ENCODE measurements at places on chromosomes 7 and 10.

DNA sequence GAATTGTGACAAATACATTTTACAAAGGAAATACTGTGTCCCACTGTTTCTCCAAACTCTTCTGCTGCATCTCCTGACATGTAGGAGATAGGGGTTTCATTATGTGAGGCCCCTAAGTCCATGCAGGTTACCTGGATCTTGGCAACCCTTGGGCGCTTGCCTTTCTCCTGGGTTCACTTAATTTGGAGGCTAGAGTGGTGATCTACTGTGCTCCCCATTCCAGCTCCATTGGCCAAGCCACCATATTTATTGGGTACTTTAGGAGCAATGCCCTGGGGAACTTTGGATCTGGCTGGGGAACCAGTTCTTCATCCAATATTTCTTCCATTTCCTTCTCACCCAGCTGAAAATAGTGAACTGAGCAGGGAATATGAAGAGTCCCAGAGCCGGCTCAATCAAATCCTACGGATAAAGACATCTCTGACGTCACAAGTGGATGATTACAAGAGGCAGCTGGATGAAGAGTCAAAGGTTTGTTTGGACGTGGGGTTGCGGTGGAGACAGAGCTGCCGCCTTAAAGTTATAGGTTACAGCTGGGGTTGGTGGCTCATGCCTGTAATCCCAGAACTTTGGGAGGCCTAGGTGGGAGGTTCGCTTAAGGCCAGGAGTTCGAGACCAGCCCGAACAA lies 18.5 kb downstream of the MYH16 start:
- no peak for DNase-seq

- DNase-seq: no peak
These were observed 63.3 kb downstream of the MDFIC start for GRCh38 chr7:114985116-114985715.

DNA sequence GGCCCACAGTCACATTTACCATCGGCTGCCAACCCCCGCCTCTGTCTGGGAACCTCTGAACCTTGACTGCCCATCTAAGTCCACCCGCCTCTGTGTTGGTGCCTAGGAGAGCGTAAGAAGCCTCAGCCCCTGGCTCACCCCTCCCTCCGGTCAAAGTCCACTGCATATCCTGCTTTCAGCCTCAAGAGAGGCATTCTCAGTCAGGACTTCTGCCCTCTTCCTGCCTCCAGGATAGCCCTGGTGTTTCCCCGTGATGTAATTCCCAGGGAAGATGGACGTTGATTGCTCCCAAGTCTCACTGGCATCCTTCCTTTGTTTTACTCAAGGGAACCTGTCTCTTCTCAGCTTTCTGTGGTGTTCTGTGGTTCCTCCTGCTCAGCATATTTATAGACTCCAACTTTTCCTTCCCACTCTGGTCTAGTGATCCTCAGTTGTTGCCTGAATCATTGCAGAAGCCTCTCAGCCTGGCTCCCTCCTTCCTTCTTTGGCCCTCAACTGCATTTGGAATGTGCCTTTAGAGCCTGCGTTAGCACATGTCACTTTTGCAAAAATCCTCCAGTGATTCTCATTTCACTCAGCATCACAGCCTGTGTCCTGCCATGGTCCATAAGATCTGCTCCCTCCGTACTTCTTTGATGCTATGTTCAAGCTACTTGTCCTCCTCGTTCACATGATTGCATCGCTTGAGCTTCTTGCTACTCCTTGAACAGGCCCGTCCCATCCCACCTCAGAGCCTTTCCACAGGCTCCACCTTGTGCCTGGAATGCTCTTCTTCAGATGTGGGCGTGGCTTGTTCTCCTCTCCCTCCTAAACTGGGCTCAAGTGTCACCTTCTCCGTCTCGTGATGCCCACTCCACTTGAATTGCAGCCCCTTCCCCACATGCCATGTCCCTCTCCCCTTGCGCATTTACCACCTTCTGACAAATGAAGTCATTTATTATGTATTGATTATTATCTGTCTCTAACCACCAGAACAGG lies 124.2 kb downstream of the PLPP4 start:
- no peak for DNase-seq

DNA sequence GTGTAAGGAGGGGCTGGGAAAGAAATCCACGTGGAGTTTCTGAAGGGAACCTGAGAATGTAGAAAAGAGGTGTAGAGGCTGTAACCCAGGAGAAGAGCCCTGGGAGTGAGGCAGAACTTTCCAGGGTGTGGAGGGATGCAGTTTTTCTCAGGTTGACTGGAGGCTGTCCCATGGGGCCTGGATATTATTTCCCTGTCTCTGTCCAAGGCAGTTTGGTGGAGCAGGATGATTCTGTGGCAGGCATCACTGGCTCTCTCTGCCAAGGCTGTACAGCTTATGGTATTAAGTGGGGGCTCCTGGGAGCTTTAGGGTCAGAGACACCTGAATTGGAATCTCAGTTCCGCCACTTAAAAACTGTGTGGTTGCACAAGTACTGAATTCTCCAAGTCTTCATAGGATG lies 81.6 kb downstream of the CHN2 start:
- DNase-seq: no peak

DNA sequence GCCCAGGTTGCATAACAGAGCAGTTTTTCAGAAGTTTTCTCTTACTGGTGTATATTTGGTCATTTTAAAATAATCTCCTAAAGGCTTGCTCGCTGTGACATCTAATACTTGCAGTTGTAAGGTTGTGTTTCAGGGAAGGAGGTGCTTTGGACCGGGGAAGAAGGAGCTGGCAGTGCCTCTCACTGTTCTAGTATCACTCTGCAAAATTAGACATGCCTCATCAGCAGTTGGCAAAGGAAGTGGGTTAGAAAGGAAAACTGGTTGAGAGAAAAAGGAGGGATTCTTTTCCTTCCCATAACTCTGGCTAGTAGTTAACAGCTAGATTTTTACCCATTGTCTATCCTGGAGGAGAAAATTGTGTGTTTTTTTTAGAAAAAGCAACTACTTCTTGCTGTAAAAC lies 34.8 kb downstream of the CUL1 start:
- DNase-seq: no peak

DNA sequence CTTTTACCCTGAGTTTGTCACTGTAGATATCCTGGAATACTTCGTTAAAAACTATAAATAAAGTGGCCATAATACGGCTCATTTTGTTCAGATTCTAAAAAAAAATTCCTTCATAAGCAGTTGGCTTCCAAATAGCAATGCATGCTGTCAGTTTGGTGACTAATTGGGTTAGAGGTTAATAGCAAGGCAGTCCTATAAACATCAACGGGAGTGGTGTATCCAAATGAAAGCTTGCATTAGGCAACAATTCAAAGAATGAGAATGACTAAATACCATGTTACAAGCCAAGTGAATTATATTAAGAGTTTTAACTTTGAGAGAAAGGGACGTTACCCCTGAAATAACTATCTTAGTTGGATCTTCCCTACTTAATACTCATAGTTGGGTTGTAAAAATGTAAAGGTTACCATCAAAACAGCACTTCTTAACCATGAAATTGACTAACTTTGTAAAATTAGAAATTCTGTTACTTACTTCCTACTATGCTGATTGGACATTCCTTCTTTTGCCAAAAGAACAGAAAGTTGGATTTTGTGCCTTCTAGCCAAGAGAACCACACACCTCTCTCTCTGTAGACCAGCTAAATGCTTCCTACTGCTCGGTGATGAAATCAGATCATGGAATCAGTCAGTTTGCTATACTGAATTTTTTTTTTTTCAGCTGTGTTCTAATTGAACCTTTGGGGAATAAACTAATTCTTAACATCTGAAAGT lies 98.0 kb downstream of the KAT6B start:
- DNase-seq: no peak

DNA sequence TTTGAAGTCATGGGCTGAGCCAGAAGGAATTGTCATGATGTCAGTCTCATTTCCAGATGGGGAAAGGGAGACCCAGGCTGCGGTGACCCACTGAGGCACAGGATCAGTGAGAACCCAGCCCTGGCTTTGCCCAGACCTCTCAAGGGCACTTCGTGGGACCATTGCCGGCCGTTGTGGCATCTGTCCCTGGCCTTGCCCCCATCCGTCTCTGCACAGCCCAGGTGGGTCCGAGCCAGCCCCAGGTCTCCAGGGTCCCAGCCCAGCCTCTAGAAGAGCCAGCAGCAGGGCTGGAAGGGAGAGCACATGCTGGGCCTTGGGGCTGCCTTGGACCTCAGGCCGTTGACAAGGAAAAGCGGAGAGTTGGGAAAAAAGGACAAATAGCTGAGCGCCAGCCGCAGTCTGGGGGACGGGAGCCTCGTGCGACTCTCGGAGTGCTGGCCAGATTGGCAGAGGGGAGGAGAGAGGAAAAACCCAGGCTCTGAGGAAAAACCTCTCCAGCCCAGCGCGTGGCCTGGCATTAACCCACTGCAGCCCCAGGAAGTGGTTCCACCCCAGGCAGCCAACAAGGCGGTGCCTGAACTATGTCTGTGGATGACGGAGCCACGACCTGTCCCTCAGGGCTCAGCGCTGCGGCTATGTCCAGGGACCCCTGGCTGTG lies 30.2 kb downstream of the GRIFIN start:
- DNase-seq: no peak

- no peak for DNase-seq
These were observed 11.9 kb downstream of the RNF216 start for GRCh38 chr7:5769571-5769970.

GRCh38 chr7:156074084-156074483 lies 261.8 kb upstream of the SHH start:
- DNase-seq: no peak

DNA sequence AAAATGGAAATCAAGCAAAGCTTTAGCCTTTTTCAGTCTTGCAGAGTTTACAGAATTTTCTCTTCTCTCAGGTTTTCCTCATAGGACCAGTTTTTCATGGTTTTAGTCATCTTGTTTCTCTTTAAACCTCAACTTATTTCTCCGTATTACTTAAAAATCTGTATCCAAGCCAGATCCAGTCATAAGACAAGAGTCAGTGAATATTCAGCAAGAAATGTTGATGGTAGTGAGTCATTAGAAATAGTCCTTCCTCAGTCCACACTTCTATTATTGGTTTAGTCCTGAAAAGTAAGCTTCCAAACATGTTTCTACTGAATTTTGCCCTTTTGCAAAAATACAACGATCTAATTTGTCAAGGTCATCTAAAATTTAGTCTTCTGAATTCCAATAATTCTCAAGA lies 107.0 kb downstream of the VIM start:
- no peak for DNase-seq

GRCh38 chr10:22643775-22644174 lies 70.6 kb downstream of the PIP4K2A start:
- DNase-seq: no peak

GRCh38 chr7:155300641-155301452 lies 3.2 kb downstream of the INSIG1 start:
- no peak for DNase-seq

GRCh38 chr7:110177463-110177862 lies 913.5 kb upstream of the LRRN3 start:
- DNase-seq: no peak

DNA sequence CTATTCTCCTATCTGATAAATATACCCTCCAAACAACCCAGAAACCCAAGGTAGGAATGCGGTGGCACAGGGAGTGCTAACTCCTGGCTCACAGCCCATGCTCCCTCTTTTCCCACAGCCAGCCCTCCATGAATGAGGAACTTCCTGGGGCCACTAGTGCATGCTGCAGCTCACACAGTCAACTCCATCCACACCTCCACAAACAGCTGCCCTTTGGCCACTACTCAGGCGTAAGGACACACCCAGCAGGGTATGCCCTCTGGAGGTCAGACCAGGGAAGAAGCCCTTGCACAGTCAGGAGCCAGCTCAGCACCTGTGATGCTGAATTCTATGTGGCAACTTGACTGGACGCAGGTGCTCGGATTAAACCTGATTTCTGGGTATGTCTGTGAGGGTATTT lies 85.2 kb upstream of the PIK3CG start:
- DNase-seq: no peak

GRCh38 chr10:21495002-21495751 lies 30.3 kb downstream of the SKIDA1 start:
- no peak for DNase-seq

- DNase-seq: no peak
These were observed 1.8 kb upstream of the RADIL start for GRCh38 chr7:4885317-4885807.

GRCh38 chr7:28686418-28686800 lies 271.7 kb downstream of the TRIL start:
- no peak for DNase-seq

DNA sequence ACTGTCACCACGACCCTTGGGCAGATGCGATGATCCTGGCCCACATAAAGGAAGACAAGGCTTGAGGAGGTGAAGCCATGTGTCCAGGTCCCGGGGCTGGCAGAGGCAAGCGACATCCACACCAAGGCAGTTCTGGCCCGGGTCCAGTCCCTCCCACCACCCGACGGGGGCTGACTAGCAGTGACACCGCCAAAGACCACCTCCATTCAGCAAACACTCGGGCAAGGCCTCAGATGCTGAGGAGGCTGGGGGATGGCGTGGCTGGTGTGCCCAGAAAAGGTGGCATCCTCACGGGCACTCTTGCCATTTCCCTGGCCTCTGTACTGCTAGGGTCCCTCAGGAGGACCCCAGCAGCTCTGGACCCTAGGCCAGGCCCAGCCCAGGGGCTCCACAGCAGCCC lies 219.0 kb downstream of the ELFN1 start:
- DNase-seq: no peak

DNA sequence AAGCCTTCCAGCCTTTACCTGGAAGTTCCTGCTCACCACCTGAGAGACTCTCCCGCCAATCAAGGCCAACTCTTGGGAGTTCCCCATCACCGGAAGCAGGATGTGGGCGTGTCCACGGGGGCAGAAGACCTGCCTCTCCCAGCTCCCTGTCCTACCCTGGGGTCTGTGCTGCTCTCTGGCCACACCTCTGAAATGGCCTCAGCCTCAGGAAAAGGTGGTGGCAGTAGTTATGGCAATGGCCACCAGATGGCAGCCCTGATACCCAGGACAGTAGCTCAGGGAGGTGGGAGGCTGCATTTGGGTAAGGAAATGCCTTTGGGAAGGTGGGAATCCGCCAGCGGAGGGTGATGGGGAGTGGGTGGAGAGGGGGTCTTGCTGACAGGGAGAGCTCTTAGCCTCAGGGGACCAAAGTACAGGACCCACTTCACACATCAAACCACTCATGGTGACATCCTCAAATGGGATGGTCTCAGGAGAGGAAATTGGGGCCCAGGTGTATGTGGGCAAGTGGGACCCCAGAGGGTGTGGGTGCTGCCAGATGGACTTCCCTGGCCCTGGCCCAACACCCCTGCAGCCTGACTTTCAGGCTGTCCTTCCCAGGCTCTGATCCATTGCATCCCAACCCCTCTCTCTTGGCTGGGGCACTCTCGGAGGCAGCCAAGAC lies 33.9 kb downstream of the KAZALD1 start:
- peak; percentile 68 for DNase-seq

- DNase-seq: no peak
These were observed 1.6 kb upstream of the COPS6 start for GRCh38 chr7:100087055-100087750.

DNA sequence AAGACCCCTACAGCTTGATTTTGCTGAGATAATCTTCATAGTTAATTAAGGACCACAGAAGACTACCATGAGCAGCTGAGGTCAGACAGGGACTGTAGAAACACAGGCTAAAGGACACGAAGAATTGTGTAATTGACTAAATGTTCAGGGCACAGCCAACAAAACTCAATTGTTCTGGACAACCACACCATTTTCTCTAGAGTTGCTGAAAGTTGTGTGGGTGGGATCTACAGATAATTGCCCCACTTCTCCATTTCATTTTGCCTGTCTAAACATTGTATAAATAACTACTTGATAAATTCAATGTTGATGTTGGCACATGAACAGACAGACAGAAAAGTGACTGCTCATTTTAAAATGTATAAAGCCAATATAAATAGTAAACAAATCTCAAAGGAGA lies 39.0 kb upstream of the SLC16A12 start:
- no peak for DNase-seq
